CD8-positive, alpha-beta memory T cell (primary cell): ENCODE measurements at places on chromosomes 4 and X.
A peak's percentile ranks its signal among the peaks of the same experiment; 100 is the strongest.

DNA sequence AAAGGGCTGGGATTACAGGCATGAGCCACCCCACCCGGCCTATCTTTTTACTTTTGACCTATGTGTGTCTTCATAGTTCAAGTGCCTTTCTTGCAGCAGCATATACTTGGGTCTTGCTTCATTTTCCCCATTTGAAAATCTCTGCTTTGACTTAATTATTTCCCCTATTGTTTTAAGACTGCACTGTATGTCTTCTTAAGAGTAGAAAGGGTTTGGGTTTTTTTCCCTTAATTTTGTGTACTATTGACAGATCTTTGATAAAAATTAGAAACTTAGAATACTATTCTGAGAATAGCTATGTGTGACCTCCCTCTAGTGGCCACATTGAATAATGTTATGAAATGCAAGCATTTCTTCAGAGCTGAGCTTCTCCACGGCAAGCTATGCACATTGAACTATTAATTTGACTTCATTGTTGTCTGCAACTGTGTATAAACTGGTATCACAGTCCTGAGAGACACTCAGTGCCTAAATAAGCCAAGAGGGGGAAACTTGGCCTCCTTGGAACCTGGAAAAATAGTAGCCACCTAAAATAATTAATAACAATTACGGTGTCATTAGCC is 8.7 kb upstream of the SLC25A4 start:
- no peaks in the 10 kb centered on the region for H3K4me1 ChIP-seq
- H3K4me3 ChIP-seq, result no peak overlapping the region
- no peak for DNase-seq
- no peaks in the 10 kb centered on the region for H3K27me3 ChIP-seq

DNA sequence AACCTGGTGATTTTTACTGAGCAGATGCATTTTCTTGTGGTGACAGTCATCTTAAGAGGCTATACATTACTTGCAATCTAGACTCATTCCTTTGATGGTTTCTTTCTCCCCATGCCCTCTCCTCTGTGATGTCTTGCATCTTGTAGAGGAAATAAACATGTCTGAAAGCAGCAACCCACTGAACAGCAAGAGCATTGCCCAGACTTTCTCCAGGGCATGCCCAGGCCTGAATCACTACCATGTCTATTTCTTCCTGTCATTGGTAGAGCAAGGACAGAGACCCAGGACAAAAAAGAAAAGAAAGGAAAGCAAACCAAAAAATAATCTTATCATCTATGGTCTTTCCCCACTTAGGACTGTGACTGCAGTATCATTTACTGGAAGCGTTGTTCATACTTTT is 326.1 kb downstream of the HNRNPD start:
- H3K27ac ChIP-seq, result no peak overlapping the region
- no peaks in the 10 kb centered on the region for H3K4me1 ChIP-seq
- no peaks in the 10 kb centered on the region for H3K36me3 ChIP-seq
- H3K4me3 ChIP-seq, result no peak overlapping the region
- no peak for DNase-seq

- H3K4me1 ChIP-seq, result no peaks in the 10 kb centered on the region
- H3K4me3 ChIP-seq, result no peak overlapping the region
- H3K36me3 ChIP-seq, result no peaks in the 10 kb centered on the region
- H3K27me3 ChIP-seq, result no peaks in the 10 kb centered on the region
- DNase-seq, result no peak
Observed at GRCh38 chr4:114229706-114230105, 250.3 kb upstream of the ARSJ start.

DNA sequence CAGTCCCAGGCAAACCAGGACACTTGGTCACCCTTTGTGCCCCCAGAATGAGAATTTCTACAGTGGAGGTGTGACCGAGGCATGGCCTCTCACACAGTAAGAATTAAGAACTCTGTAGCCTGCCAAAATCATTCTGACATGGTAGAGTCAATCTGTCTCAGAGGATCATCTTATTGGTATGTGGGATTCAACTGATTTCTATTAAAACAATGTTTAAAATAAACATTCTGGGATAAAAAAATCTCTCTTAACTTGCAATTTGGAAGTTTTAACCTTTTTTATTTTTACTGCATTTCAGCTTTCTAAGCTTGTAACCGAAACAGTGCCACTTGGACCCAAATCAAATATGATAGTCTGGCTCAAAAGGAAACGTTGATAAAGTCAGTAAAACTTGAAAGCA is 165.4 kb upstream of the LDB2 start:
- H3K27ac ChIP-seq, result no peak overlapping the region
- no peak overlapping the region for H3K4me3 ChIP-seq
- H3K4me1 ChIP-seq, result no peaks in the 10 kb centered on the region
- H3K27me3 ChIP-seq, result no peaks in the 10 kb centered on the region
- H3K36me3 ChIP-seq, result no peaks in the 10 kb centered on the region

- no peaks in the 10 kb centered on the region for H3K4me1 ChIP-seq
- DNase-seq, result no peak
- peak overlapping the region; percentile 32 for H3K4me3 ChIP-seq
- no peak overlapping the region for H3K27ac ChIP-seq
- H3K36me3 ChIP-seq, result no peaks in the 10 kb centered on the region
Observed at GRCh38 chrX:150982235-150982787, 824 bp upstream of the HMGB3 start.

DNA sequence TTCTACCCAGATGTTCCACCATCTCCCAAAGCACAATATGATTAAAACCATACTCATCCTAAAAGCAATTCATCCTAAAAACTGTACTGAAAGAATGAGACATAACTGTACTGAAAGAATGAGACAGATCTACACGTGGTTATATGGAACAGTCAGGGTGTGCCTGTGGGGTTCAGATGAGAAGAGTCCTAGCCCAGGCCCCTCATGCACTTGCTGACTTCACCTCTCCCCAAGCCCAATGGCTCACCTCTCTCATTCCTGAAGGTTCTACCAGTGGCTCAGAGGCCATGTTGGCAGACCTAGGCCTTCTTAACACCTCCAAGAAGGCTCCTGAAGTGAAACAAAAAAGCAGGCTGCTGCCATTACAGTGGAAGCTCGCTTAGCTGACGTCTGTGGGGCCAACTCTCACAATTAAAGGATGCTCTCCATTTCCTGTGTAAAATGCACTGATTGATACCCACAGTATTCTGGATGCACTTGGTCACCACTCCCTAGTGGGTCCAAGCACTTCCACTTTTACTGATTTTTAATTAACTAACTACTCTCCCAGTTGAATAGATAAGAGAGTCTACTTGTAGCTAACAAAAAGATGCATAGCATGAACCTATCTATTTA is 3.8 kb downstream of the PLAC1 start:
- H3K27me3 ChIP-seq, result no peaks in the 10 kb centered on the region
- H3K4me1 ChIP-seq, result no peaks in the 10 kb centered on the region
- no peaks in the 10 kb centered on the region for H3K36me3 ChIP-seq
- DNase-seq, result no peak

DNA sequence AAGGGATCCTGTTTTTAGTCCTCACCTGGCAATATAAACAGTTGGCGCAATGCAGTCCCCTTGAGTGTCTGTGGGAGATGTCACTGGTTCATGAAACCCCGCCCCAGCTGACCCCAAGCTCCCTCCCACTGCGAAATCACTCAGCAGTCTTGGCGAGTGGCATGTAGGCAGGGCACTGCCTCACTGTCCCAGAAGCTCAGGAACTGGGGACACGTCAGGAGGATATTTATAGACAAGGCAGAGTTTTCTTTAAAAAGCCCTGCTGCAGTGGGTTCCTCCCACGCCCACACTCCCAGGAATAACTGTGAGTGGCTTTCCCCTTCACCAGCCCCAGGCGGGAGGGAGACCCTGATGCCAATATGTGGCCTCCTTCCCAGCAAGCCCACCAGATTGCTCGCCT is 44.3 kb upstream of the PPP2R2C start:
- no peaks in the 10 kb centered on the region for H3K36me3 ChIP-seq
- no peak overlapping the region for H3K27ac ChIP-seq
- no peak for DNase-seq

DNA sequence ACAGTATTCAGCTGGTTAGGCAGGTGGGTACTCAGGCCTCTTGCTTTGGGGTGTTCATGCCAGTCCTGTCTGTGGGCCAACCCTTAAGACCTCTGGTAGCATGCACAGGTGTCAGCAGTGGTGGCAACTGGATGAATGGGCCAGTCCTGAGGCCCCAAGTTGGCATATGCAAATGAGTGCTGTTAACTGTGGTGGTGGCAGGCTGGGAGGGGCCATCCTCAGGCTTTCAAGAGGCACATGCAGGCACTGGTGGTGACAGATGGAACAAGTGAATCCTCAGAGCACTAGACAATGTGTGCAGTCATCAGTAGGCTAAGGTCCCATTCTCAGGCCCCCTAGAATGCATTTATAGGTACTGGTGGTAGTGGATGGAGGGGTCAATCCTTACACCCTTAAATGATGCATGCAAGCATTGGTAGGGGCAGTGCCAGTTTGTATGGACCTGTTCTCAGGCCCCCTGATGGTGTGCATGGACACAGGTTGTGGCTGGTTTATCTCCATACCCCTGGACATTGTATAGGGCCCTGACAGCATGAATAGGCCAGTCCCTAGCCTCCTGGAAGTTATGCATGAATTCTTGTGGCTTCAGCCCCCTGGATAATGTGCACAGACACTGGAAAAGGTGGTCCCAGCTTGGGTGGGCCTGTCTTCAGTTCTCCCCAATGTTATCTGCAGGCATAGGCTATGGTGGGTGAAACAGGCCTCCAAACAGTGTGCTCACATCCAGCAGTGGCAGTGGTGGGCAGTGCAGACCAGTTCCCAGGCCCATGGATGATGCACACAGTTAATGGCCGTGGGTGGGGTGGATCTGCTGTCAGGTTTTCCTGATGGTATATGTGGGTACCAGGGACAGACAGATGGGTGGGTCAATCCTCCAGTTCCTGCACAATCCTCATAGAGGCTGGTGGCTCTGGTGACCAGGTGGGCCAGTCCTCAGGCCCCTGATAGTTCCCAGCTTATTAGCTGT is 24.7 kb downstream of the TECRL start:
- H3K27ac ChIP-seq, result no peak overlapping the region
- H3K4me3 ChIP-seq, result no peak overlapping the region
- H3K27me3 ChIP-seq, result no peaks in the 10 kb centered on the region
- no peaks in the 10 kb centered on the region for H3K36me3 ChIP-seq
- DNase-seq, result no peak
- no peaks in the 10 kb centered on the region for H3K4me1 ChIP-seq

DNA sequence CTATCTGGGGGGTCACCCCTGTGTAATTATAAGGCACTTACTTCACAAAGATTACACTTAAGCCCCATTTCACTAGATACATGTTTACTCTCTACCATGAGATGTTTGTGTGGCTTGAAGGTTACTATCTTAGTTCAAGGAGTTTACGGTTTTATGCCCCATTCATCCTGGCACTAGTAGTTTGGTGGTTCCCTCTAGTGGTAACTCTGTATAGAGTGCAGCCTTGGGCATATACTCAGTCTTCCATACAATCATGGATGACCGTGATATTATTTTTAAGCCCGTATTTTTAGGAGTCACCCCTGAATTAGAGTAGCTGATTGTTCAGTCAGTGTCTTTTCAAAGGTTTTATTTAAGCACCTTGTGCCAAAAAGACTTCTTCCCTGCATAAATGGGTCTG is 109.9 kb upstream of the FAM47C start:
- no peaks in the 10 kb centered on the region for H3K4me1 ChIP-seq
- no peak overlapping the region for H3K4me3 ChIP-seq
- no peaks in the 10 kb centered on the region for H3K36me3 ChIP-seq
- DNase-seq, result no peak

- no peak overlapping the region for H3K27ac ChIP-seq
- no peaks in the 10 kb centered on the region for H3K36me3 ChIP-seq
- H3K27me3 ChIP-seq, result no peaks in the 10 kb centered on the region
- H3K4me3 ChIP-seq, result no peak overlapping the region
Observed at GRCh38 chr4:73759357-73759756, 19.0 kb downstream of the CXCL8 start.

GRCh38 chr4:61173799-61174198 is 26.3 kb upstream of the ADGRL3 start:
- no peak overlapping the region for H3K4me3 ChIP-seq
- DNase-seq, result no peak

DNA sequence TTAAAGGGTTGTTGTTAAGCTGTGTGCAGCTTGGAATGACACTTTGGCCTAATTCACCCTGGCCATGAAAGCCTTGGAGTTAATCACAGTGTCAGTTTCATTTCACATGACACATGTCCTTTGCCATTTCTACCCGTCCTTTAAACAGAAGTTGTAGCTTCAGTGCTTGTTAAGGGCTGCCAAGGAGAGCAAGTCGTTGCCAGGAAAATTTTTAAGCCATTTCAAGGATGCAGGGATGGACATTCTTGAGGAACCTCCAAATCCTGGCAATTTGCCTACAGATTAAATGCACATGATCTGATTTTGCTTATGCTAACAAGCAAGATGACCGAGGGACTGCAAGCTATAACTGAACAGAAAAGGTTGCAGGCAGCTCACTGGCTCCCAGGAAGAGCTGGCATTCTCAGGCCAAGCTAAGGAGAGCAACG is 40.5 kb downstream of the SETD7 start:
- H3K27ac ChIP-seq, result no peak overlapping the region
- DNase-seq, result no peak
- no peaks in the 10 kb centered on the region for H3K27me3 ChIP-seq
- H3K4me3 ChIP-seq, result no peak overlapping the region
